ENCODE measurements at places on chromosomes 6 and 20.

- DNase-seq: peak; percentile 15
Observed at GRCh38 chr6:151475653-151476523, 17.9 kb upstream of the CCDC170 start.

DNA sequence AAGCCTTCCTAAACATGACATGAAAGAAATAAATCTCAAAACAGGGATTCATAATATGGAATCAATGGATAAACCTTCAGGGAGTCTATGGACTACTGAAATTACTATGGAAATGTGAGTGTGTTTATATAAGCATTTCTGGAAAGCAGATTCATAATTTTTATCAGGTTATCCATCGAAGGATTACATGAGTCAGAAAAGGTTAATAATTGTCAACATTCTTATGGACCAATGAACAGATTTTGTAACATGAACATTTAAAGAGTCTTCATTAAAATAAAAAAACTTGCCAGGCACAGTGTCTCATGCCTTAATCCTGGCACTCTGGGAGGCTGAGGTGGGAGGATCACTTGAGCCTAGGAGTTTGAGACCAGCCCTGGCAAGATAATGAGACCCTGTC lies 84.8 kb downstream of the AHI1 start:
- no peak for DNase-seq

- no peak for DNase-seq
Observed at GRCh38 chr20:37741570-37741969, 47.7 kb downstream of the CTNNBL1 start.

DNA sequence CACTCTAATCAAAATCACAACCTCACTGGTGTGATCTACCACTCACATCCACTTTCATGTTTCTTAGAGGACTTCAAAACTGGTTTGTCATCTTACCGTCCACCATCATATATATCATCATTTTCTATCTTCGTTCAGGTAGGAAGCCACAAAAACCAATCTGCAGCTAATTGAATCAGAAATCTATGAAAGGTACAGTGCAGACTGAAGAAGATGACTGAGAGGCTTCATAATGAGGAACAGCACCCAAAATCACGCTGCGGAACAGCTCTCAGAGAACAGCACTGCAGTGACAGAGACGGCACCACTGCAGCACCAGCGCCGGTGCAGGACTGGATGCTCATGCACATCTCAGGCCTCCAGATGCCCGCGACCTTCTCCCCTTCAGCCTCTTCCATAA lies 13.0 kb downstream of the GMDS start:
- no peak for DNase-seq

- no peak for DNase-seq
Observed at GRCh38 chr20:61819574-61819846, 246.2 kb downstream of the TAF4 start.

GRCh38 chr20:19330731-19331130 lies 118.3 kb downstream of the SLC24A3 start:
- DNase-seq: no peak

GRCh38 chr6:117414770-117415169 lies 11.0 kb downstream of the ROS1 start:
- DNase-seq: no peak

DNA sequence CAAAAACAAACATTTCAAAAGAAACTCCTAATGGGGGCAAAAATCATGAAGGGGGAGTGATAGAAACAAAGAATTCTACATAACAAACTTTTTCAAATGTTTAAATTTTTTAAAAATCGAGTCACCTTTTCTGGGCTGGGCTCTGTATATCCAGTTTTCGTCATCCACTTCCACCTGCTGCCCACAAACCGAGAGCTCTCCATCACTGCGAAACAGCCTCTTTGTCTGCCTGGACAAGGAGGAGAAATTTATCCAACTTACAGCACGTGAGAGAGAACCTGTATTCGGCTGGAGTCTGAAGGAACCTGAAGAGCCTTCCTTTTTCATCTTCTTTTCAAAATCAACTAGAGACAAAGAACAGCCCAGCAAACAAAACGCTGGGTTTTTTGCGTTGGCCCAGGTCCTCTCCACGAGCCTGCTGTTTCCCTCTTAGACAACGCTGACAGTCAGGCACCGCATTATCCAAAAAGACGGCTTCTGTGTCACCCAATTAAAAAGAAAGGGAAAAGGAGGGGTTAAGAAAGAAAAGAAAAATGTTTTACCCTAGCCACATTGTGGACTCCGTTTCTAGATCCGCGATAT lies 72.4 kb upstream of the NHSL1 start:
- DNase-seq: no peak

- DNase-seq: peak; percentile 63
Observed at GRCh38 chr6:113632220-113632864, 224.8 kb upstream of the MARCKS start.

DNA sequence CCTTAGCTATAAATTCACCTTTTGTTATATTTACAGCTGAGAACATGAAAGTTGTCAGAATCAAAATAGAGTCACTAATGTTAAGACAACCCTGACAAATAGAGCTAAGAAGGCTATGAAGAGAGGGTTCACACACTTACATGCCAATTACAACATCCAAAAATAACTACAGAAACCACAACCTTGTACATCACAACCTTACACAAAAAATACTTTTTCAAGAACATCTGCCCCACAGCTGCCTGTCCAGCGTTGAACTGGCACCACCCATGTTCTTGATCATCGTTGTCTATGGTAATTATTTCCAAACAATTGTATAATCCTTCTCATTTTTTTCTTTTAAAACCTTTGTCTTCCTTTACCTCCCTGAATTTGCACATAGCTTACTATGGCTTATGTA lies 231.2 kb upstream of the FKBP1C start:
- DNase-seq: no peak

DNA sequence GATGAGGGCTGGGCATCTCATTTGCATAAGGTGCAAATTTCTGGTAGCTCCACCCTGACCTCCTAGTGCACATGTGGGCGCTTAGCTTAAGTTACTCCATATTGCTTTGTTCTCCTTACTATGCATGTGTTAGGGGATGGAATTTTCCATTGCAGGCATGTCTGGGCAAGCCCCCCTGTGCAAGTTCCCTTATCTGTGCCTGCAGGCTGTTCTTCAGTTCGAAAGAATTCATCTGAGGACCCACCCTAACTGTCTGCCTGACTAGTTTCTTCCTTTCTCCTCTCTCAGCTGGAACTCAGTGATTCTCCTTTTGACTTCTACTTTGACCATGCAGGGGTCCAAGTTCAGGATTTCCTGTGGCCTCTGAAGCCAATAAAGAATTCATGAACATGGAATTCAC lies 30.2 kb downstream of the CCDC170 start:
- no peak for DNase-seq

GRCh38 chr20:35842361-35842760 lies 70.5 kb downstream of the PHF20 start:
- no peak for DNase-seq

DNA sequence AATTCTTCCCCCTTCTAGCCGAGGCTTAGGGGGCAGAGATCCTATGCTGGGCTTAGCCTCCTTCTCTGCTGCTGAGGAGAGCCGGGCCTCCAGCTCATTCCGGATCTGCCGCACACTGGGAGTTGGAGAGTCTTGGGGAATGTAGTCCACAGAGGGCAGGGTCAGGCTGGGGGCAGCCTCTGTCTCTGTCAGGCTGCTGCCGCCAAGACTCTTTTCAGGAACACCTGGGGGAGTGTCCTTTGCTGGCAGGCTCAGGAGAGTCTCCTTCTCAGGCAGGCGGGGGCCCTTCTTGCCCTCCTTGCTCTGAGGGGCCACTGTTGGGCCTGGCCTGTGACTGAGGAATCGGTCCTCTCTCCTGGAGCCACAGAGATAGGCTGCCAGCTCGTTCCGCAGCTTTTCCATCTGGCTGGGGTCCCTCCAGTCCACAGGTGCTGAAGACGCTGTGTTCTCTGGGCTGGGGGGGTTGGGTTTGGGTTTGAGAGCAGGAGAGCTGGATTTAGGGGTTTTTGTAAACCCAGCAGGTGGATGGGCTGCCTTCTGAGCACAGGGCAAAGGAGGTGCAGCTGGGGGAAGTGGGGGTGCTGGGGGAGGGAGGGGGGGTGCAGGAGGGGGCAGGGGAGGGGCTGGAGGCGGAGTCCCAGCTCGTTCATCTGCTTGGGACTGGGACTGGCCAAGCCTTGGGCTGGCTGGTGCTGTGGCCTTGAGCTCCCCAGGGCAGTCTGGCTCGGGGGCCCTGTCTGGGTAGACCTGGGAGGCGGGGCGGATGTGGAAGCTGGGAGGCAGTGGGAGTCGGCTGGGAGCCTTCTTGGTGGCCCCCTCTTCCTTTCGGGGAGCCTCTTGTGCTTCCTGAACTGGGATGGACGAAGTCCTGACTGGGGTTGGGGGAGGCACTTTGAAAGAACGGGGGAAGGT lies 36.1 kb downstream of the C6orf132 start:
- no peak for DNase-seq
